ENCODE measurements at places on chromosomes 16 and 17.

- DNase-seq, result no peak
Observed at GRCh38 chr16:49382916-49383315, 9.3 kb downstream of the C16orf78 start.

DNA sequence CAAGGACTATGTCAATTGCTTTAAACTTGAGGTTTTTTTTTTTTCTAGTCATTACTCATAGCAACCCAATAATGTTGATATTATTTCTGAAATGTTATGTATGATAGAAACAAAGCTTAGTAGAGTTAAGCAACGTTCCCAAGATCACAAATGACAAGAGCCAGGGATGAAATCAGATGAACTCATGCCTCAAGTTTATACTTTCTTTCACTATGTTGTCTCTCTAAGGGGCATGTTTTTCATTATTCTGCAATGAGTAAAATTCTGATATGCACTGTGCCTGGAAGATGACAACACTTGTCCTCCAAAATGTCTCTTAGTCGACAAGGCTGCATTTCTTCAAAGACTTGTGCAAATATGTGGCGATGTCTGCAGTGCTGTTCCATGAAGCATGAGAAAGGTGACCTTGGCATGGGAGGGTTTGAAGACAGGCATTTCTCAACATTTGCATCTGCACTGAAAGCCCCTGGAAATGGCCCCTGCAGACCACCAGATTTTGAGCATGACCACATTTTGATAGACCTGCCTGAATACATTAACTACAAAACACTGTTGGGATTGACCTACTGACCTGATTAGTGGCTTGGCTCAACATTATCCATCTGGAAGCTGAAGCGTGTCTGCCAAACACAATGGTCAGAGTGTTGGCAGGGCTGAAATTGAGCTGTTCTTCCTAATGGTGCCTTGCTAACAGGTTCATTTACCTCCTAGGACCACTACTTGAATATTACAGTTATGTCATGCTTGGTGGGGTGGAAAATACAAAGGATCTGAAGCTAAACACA lies 1027.5 kb downstream of the CDH11 start:
- peak; percentile 16 for DNase-seq

DNA sequence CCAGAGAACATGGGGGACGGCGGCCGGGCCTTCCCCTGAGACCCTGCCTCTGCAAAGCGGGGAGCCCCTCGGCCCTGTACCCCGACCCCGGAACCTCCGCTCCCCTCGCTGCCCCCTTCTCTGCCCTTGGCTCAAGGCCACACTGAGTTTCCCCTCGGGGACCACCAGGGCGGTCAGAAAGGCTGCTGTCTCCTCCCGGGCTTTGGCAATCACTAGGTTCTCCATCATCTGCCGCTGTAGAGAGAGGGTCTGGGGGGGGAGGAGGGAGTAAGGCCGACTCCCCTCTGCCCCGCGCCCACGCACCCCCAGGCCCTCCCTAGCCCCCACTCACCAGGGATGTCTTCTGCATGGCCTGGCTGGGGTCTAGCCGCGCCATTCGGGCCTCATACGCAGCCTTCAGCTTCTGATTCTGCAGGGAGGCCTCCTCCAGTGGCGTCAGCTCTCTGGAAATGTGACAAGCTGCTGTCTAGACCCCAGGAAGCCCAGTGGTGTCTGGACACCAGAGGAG lies 8.4 kb downstream of the VPS9D1 start:
- no peak for DNase-seq

GRCh38 chr17:55705847-55706246 lies 16.8 kb downstream of the TMEM100 start:
- no peak for DNase-seq

GRCh38 chr16:12565423-12565822 lies 238.3 kb downstream of the CPPED1 start:
- DNase-seq, result no peak

DNA sequence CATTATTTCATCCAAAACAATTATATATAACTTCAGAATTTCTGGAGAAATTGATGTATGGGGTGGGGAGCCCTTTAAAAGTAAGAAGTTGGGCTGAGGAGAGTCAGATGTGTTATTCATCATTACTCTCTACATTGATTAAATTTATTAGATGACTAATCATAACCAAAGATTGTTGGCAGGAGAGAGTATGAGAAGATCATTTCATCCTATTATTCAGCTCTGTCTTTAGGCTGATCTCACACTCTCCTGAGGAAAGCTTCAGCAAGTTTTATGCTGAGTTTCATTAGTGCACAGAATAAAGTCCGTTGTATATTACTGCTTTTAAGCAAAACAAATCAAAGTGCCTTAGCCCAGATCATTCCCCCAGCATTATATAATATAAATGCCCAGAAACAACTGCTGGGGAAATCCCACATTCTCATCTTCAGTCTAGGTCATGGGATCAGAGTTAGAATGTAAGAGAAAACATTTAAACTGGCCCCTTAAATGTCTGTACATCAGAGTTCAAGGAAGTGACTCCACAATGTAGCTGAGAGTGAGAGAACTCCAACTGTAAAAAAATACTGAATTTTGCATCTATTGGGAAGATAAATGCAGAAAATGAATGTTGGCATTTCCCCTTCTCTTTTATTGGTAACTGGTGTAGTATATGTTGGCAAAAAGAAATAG lies 130.1 kb upstream of the HLF start:
- no peak for DNase-seq

DNA sequence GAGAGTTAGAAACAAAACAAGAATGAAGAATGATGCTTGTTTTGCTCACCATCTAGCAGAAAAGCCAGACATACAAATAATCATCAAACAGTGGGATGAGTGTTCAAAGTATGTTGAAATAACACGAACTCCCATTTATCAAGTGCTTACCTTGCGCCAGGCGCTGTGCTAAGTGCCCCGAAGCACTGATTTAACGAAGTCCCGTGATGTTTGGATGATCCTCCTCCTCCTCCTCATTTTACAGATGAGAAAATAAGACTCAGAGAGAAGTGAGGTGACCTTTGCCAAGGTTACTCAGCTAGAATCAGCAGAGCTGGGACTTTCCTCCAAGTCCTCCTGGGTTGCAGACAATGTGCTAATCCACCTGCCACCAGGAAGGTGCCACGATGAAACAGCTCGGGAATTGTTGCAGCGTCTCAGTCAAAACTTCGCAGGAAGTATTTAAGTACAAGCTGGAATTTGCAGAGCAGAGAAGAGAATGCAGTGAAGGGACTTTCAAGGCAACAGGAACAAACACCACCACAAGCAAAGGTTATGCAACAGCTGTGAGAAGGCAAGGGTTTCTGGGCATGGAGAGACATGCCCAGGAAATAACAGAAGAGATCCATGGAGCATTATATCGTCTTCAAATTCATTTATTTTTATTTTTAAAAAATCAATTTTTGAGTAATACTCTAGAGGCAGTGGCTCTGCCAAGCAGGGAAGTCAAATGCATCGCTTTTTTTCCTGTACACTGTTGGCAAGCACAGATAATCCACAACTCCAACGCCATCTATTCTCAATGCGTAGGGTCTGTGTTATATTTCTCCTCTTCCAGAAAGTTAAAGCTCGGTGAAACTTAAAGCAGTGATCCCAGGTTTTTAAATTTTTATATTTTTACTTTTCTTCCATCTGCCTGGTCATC lies 11.1 kb downstream of the PRCD start:
- no peak for DNase-seq

GRCh38 chr17:8959312-8959918 lies 6.1 kb downstream of the PIK3R5 start:
- no peak for DNase-seq

DNA sequence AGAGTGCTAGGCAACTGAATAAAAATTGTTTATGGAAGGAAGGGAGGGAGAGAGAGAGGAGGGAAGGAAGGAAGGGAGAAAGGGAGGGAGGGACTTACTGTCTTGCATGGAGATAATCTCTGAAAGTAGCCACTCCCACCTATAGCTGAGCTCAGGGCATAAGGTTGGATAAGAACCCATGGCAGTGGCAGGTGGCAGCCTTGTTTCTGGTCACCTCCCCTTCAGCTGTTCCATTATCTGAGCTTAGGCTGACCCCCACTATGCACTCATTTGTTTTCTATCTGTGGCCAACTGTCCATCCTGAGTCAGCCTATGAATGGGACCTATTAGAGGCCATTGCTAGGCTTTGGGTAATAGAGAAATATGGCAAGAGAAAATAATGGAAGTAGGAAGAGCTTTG lies 25.3 kb upstream of the MTMR4 start:
- DNase-seq, result no peak

DNA sequence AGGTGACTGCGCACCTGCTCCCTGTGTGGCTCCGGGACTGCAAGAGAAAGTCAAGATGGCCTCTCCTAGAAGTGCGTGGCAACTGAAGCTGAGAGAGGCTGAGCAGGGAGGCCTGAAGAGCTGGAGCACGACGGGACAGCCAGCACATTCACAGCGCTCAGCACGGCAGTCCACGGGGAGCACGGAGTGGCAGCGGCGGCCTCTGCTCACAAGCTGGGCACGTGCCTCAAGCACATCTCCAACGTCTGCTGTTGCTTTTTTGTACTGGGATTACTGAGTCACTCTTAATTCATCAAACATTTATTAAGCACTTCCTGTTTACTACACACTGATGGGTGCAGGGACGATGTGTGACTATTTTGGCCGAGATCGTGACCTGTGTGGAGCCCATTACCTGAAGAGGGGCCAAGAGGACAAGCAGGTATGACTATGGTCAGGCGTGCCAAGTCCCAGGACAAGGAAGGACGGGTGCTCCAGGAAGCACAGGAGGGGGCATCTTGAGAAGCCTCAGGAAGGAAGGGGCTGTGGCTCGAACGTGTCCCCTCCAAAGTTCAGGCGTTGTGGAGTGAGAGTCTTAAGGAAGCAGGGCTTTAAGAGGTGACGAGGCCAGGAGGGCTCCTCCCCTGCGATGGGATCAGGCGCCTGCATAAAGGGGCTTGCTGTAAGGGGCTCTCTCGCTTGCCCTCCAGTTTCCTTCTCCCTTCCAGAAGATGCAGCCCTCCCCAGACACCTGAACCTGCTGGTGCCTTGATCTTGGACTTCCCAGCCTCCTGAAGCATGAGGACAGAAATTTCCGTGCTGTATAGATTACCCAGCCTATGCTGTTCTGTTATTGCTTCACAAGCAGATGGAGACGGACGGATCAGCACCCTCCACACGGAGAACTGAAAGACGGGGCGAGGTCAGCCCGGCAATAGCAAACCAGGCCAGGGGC lies 105.8 kb downstream of the ADCY9 start:
- DNase-seq, result no peak

DNA sequence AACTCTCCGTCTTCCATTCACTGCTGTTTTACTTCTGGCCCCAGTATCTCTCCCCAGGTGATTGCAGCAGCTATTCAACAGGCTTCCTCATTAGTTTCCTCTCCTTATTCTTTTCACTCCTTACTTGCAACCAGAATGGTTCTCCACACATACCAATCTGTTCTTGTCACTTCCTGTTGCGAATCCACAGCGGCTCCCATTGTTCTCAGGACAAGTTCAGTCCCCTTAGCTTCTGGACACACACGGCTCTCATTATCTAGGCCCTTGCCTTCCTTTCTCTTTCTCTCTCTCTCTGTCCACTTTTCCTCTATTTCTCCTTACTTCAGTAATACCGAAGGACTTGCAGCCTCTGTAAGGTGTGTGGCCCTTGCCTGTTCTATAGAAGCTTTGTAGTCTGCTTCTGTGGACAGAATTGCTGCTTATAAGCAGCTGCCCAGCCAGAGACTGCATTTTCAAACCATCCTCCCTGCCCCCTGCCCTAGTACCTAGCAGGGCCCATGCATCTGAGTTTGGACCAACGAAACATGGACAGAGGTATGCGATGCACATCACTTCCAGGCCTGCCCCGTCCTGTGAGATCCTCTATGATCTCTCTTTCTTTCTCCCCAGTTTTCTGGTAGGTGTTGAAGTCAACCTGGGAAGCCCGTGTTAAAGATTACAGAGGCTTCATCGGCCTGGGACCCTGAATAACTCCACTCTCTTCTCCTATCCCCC lies 45.7 kb downstream of the VAT1L start:
- DNase-seq, result peak; percentile 45

- DNase-seq, result no peak
Observed at GRCh38 chr17:72970797-72971196, 121.7 kb downstream of the SLC39A11 start.

- no peak for DNase-seq
Observed at GRCh38 chr17:79616801-79617200, 6.0 kb upstream of the RBFOX3 start.

- DNase-seq, result no peak
Observed at GRCh38 chr16:66566051-66566901, at the start of gene CMTM1. CMTM1 (plus strand) TSS chr16:66566439; CDS start chr16:66566514, 75 bp downstream.

- no peak for DNase-seq
Observed at GRCh38 chr16:85037721-85038120, 10.1 kb downstream of the KIAA0513 start.

DNA sequence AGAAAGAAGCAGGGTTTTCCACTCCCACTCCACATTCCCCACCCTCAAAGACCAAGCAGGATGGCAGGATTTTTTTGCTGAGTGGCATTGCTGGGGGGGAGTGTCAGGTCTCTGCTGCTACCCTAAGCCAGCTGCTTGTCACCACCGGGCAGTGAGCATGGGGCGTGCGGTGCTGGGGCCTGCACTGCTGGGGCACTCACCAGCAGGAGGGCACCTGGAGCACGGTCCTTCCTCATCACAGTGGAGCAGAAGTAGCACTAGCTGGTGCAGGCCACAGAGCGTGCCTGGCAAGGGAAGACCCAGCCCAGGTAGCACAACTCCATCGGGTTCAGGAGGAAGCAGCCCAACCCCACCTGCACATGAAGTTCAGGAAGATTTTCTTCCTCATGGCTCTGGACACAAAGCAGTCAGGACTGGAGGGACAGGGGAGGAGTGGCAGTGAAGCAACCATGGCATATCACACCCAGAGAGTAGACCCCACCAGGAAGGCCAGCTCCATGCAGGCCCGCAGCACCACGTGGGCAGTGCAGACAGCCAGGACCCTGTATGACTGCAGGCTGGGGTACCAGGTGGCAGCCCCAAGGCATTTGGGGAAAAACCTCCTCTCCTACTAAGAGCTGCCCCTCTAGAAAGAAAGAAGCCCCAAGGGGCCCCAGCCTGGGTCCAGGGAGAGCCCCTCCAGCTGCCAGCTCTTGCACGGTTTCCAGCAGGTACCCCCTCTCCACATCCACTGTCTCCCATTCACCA lies 16.7 kb upstream of the MYO18A start:
- no peak for DNase-seq

- no peak for DNase-seq
Observed at GRCh38 chr16:73909529-73910035, 387.0 kb upstream of the PSMD7 start.

- no peak for DNase-seq
Observed at GRCh38 chr17:68035131-68035522, 408 bp upstream of the KPNA2 start.

GRCh38 chr17:47724705-47725104 lies 8.3 kb upstream of the TBX21 start:
- DNase-seq, result no peak

- DNase-seq, result no peak
Observed at GRCh38 chr16:78436846-78437245, 337.4 kb downstream of the WWOX start.

- DNase-seq, result peak; percentile 7
Observed at GRCh38 chr17:12789481-12790248, at the start of gene ARHGAP44. ARHGAP44 (plus strand) TSS chr17:12789498; CDS start chr17:12789839, 341 bp downstream.

GRCh38 chr17:74960570-74961342 lies 11.8 kb downstream of the HID1 start:
- DNase-seq, result no peak
